ENCODE measurements at places on chromosomes 2 and 18.

DNA sequence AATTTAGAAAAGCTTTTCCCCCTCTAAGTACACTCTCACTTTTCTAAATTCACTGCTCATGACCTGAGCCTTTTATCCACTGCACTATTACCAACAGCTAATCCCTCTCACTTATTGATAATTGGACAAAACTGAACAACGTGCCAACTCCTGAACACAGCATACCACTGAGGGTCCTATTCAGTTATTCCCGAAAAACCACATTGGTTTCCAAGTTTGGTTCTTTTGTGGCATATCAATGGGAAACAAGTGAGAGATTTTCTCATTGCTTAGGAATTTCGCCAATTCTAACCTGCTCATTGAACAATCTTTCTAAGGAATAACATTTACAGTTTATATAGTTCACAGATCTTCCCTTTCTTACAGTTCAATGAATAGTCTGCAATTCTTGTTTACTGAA, 977.4 kb downstream of the TMEM182 start:
- no peak for DNase-seq

GRCh38 chr2:144237830-144238627, 281.9 kb downstream of the ZEB2 start:
- DNase-seq, result no peak

- no peak for DNase-seq
Observed at GRCh38 chr2:80529466-80530165, 225.1 kb upstream of the LRRTM1 start.

DNA sequence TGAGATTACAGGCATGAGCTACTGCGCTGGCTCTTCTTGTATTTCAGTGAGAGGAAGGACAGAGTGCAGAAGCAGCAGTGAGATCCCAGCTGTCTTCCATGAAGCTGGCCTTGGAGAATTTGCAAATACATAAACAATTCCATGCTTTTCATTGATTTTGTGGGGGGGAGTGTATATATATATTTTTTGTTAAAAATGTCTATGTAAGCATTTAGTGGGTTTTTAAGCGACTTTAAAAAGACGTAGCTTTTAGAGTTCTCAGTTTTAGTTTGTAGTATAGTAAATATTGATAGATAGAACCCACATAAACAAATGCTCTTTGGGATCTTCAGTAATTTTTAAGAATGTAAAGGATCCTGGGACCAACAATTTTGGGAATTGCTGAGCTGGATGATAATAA, 6.3 kb downstream of the RBFA start:
- DNase-seq, result no peak

DNA sequence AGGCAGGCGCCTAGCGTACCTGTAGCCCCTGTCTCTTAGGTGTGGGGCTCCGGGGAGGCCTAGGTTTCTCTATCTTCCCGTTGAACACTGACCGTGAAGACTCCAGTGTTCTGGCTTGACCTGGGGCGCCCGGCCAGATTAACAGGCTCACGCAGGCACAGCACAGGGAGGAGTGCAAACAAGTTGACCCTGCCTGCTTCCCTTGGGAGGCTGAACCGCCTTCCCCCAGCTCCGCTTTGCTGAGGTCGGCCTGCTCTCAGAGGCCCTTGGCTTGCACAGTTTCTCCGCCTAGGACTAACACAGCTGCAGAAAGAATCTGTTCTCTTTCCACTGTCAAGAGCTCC, 567 bp downstream of the PCYOX1 start:
- DNase-seq, result no peak

DNA sequence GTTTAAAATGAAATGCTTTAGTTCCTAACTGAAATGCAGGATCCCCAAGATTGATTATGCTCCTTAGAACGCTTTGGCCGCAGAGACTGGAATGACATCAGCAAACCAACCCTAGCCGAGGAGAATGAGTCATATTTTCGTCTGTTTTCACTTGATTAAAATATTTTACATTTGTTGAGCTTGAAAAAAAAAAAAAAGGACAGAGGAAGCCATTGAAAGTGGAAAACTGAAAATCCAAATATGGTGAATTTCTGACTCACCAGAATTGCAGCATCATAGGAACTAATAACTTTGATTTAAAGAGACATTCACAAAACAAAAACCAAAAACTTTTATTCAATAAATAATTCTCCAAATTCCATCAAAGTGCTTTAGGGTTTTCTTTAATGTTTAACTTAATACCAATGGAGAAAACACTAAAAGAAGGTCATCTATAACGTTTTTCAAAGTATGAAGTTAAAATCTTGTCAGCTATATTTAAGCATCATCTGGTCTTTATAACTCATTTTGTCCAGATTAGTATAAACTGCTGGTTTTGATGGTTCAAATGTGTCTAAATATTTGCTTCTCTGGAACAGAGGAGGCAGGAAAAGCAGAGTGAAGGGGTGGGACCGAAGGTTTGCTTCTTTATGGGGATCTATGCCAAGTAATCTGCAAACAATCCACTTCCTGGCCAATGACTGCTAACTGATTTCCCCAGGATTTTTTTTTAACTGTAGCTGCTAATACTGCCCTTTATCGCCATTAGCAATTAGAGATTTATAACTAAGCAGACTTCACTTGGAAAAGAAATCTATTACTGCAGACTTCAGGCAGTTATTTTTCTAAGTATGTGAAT, 30.9 kb upstream of the COL5A2 start:
- no peak for DNase-seq

DNA sequence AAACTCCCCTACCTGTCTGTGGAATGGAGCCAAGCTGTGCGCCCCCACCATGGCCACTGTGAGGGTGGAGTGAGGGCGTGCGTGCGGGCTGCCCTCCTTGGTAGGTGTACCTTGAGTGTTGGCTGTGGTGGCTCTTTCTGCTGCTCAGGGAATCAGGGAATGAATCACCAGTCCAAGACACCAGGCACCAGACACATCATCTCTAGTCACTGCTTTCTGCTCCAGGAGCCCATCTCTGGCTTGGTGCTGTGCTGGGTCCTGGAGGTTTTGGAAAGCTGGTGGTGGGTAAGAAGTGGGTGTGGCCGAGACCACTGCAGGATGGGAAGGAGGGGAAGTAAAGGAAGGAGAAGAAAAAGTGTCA, 209.9 kb downstream of the SEPTIN10 start:
- DNase-seq, result no peak

- DNase-seq, result no peak
Observed at GRCh38 chr2:215615067-215615802, 179.4 kb upstream of the FN1 start.

GRCh38 chr2:219123356-219124135, 37.1 kb downstream of the NHEJ1 start:
- no peak for DNase-seq

- no peak for DNase-seq
Observed at GRCh38 chr18:44458777-44459176, 221.9 kb upstream of the SETBP1 start.

DNA sequence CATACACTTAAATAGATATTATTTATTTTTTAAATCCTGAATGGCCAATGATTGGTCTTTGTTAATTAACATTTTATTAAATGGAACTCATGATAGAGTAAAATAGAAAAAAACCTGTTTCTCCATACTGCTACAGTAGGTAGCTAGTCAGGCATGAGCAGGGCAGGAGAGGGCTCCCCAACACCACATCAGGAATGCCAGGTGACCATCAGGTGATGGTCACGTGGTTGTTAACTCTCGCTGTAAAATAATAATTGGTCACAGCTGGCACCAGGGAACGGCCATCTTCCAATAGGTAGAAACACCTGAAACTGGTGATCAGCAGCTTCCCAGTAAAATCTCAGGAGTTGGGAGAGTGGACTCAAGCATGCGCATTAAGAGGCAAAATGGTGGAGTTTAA, 172.2 kb downstream of the MEIS1 start:
- no peak for DNase-seq

DNA sequence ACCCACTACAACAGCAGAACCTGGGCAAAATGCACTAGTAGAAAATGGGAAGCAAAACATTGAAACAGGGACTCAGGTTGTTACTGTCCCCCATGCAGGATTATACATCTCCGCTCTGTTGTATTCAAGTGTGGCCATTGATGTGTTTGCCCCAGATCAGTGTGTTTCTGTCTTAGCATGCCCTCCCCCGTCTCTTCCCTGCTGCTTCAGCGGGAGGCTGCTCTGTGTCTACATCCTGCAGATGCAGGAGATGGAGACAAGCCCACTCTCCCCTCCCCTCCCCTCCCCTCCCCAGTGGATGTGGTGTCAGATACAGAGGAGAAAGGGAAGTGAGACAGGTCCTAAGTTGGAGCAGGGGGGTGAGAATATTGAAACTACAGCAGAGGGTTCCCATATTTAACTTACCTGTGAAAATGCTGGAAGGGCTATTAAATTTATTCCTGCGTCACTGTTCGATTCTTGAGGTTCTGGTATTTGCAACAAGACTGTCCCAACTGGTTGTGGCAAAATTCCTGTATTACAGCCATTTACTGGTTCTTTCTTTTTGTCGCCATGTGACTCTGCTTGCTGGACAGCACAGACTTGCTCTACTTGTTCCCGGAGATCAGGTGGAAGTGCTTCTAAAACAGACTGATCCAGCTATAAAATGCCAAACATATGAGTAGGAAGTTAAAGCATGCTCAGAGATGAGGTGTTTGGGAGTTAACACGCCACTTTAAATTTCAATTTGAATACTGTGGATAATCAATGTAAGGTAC, 67.0 kb downstream of the EIF5B start:
- DNase-seq, result no peak

DNA sequence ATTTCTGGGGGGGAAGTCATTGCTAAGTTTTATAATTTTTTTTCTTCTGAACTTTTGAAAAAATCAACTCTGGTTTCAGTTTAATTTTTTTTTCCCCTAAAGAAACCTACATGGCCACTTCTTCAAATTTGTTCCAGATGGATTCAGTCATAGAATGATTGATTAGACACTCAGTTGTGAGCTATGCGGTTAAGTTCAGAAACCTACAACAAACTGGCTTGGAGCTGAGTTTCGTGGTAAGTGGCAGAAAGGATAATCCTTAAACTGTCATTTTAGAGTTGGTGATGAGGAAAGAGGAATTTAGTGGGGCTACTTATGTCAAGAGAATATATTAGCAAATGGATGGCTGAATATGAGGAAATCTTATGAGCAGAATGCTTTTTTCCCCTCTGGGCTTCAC, 23.7 kb downstream of the EFEMP1 start:
- DNase-seq, result no peak

All from stimulated activated CD8-positive, alpha-beta memory T cell treated with anti-CD3 and anti-CD28 coated beads, Interleukin-7, amount 100 ng/mL, for 24 hours (primary cell).